Fibroblast of skin of left biceps (primary cell): ENCODE measurements at places on chromosomes 4 and X.

DNA sequence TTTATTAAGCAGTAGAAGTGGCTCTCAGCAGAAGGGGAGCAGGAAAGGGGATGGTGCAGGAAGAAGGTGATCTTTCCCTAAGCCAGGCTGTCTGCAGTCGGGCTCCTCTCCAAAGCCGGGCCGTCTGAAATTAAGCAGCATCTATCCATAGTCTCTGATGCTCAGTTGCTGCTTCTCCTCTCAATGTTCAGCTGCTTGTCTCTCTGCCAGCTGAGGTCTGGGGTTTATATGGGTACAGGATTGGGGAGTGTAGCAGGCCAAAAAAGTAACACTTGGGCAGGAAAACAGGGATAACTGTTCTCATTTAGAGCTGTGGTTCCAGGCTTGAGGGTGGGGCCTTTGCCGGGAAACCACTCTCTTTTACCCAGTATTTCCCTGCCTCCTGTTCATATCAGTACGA is 39.2 kb upstream of the CCKAR start:
- DNase-seq, result no peak

- no peak for DNase-seq
Observed at GRCh38 chrX:72705814-72706213, 8.3 kb downstream of the PHKA1 start.

DNA sequence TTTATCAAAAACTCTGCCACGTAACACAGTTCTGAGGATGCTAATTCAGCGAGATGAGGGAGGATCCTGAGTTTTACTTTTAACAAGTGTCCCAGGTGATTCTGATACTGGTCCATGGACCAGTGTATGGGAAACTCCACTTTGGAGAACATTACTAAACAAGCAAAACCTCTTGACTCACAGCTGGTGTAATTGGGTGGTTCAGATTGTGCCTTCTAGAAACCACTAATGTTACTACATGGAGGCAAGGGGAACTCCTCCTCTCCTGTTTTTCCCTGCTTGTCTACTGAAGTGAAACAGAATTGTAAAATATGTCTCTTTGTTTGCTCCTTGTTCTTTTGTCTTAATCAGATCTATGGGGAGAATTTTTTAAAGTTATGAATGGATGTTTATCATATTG is 62.6 kb downstream of the FRAS1 start:
- no peak for DNase-seq

GRCh38 chr4:124449881-124450280 is 262.7 kb downstream of the ANKRD50 start:
- DNase-seq, result no peak

DNA sequence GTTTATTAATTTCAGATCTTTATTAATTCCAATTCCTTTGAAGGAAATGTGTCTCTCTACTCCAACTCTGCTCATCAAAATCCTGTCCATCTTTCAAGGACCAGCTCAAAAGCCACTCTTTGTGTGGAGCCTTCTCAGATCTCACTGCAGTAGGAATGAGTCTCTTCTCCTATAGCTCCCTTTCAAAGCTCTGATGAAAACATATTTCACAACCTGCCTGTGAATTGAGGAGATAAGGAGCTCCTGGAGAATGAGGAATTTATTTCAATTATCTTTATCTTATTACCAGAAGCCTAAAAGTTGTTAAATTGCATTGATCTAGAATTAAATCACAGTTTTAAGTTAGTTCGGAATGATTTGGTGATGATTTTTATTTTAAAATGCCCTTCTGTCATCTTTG is 92.6 kb upstream of the TRPC3 start:
- no peak for DNase-seq

- no peak for DNase-seq
Observed at GRCh38 chr4:61666244-61666643, 466.1 kb downstream of the ADGRL3 start.

GRCh38 chrX:103158317-103158621 is 56.6 kb upstream of the BEX4 start:
- no peak for DNase-seq

DNA sequence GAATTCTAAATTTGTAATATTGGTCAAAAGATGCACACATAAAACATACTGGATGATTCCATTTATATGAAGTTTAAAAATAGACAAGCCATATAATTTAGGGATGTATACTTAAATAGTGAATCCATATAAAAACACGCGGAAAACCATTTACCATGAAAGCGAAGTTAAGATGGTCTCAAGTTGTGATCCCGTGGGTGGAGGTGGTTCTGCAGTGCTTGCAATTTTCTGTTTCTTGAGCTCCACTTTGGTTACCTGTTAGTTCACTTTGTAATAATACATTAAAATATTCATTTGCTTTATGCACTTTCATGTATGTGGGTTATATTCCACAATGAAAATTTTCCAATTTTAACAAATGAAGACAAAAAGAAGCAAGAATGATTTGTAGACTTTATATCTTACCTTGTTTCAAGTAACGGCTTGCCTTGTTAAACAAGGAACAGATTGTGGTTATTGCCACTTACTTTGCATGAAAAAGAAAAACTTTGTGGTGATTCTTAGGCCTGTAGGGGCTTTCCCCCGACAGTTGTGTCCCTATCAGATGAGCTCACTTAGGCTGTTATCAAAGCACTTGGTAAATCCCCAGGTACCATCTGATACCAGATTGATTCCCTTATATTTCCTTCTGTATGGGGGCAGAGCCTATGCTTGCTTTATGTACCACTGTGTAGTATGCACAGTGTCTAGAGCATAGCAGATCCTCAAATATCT is 12.2 kb downstream of the UCP1 start:
- no peak for DNase-seq

DNA sequence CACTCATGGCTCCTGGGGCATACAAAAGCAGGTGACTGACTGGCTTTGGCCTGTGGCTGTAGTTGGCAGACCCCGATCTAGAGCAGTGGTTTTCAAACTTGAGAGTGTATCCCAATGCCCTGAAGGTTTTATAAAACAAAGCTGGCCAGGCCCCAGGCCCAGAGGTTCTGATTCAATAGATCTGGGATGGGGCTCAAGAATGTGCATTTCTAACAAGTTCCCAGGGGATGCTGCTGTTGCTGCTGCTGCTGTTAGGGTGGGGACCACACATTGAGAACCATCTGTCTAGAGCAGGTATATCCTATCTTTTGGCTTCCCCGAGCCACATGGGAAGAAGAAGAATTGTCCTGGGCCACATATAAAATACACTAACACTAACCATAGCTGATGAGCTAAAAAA is 7.3 kb downstream of the AIFM1 start:
- DNase-seq, result no peak

GRCh38 chr4:89929425-89930159 is 34.9 kb downstream of the MMRN1 start:
- DNase-seq, result no peak

- no peak for DNase-seq
Observed at GRCh38 chr4:126853715-126854114, 779.0 kb upstream of the INTU start.

- DNase-seq, result peak; percentile 73
Observed at GRCh38 chr4:105350859-105351490, 122.9 kb downstream of the PPA2 start.

DNA sequence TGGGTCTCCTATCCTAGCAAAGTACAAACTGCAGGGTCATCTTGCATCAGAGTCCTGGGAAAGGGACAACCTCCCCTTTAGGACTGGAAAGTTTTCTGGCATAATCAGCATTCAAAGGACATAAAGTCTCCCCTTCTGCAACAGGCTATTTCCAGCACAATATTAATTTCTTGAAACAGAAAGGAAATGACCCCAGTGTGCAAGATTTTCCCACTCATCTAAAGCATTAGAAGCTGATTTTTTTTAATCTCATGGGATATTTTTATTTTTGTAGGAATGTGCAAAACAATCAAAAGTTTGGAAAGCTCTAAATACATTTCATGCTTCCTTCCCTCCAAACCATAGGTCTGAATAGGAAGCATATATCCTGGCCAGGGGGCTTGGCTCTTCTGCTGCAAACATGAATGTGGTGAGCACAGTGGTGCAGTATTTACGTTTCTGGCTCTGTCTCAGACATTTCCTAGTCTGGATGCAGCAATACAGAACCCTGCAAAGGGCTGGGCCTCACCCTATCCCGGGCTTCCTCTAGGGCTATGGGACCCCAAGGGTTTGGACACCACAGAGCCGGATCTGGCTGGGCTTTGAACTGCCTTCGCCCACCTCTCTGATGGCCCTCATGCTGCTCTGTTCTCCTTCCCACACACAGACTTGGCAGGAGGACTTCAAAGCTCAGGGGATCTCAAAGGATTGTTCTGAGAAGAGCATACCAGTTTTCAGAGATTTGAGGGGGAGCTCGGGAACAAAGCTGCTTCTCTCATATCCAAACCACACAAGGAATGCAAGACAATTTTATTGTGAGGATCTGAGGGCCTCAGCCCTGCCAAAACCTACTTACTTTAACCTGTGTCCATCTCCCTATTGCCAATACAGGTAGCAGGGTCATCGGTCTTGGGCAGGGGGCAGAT is 64.9 kb downstream of the POLR2B start:
- peak; percentile 86 for DNase-seq

DNA sequence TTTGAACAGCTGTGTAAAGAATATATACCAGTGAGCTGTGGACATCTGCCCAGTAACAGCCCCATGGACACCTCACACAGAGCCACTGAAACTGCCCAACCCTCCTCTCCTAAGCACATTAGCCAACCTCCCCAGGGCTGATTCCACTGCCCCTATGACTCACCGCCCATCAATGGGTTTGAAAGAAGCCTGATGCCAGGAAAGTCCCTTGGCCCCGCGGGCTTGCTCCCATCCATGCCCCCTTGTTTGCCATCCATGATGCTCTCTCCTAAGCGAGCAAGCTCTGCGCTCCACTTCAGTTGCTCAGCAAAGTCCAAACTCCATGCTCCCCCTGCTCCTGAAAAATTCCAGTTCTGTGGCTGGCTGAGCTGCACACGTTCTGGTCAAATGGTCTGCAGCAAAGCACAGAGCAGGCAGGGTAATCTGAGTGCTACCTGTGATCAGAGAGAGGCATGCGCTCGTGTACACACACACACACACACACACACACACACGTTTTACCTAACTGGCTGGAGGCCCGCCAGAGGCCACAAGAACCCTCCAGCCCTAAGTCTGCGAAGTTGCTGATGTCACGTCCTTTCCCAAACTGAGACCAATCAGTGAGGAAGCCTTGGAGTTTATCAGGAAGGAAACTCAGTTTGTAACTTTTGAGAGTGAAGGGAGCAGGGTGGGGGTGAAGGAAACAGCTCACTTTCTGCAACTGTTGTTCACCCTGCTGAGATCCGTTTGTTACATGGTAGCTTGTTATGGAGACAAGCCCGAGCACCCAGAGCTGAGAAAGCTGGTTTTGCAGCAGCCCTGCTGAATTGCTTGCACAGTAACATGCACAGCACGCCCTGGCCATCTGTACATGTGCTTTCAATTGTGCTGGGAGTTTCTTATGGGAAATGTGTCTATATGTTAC is at the start of gene ASB9:
Gene ASB9, minus strand, starts transcription at position 466 of the 904 bp plus-strand sequence. Its CDS starts 209 bp downstream, at position 257.
- peak; percentile 20 for DNase-seq

GRCh38 chr4:40731361-40731760 is 18.4 kb upstream of the NSUN7 start:
- no peak for DNase-seq

GRCh38 chrX:6227453-6227835 is 1.2 kb downstream of the NLGN4X start:
- no peak for DNase-seq

GRCh38 chr4:10143171-10143570 is 26.6 kb upstream of the WDR1 start:
- DNase-seq, result no peak
